ENCODE measurements at places on chromosomes 3 and 15.
A peak's percentile ranks its signal among the peaks of the same experiment; 100 is the strongest.

DNA sequence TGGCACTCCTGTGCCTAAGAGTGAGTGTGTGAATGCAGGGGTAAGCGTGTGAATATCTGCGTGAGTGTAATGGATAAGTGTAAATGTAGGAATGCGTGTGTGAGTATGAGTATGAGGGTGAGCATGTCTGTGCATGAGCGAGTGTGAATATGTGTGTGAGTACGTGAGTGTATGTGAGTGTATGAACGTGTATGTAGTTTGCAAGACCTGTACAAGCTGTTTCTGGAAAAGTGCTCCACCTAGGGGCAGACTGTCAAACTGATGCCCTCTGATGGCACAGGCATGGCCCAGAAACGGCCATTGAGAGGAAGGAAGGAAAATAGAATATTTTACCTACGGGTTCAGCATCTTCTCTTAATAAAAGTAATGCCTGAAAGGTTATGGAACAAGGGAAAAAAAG is 24.4 kb upstream of the FRMD4B start:
- peak; percentile 69 for DNase-seq

DNA sequence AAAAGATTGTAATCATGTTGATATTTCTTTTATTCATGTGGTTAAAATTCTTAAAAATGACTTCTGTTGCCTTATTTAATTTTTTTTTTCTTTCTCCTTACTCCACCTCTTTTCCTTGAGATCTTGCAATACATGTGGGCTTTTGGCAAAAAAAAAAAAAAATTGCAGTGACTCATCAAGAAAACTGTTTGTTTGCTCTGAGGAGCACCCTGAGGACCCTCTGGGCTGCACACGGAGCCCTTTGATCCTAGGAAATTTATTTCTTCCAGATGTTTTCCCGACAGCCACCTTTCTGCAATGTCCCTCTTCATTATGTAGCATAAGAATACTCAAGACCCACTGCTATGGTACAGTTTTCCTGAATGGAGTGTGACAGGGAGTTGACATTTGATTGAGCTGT is 371.7 kb downstream of the ZBTB20 start:
- no peak for DNase-seq

- DNase-seq = no peak
Observed at GRCh38 chr15:88799341-88799740, 3.9 kb upstream of the ACAN start.

DNA sequence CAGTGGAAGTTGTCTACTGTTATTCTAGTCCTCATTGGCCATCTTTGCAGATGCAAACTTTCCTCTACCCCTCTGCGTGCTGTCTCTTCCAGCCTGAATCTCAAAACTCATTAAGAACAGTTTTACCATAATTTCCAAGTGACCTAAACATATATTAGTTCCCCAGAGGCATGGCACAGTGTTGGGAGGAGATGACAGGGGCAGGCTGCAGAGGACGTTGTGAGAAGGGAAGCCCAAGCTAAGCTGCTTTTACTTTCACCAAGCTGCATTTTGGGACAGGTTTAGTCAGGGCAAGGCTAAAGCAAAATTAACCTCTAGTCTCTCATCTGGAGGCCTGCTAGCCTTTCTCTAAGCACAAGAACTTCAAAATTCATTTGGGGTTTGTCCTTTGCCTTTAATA is 318.6 kb upstream of the SATB1 start:
- DNase-seq = no peak

GRCh38 chr3:189593581-189593980 is 37.6 kb upstream of the TP63 start:
- no peak for DNase-seq

- no peak for DNase-seq
Observed at GRCh38 chr3:37174532-37175126, at the start of gene LRRFIP2. Gene LRRFIP2, minus strand, starts transcription at chr3:37174582. Its CDS starts 25,599 bp downstream, at chr3:37148983.

DNA sequence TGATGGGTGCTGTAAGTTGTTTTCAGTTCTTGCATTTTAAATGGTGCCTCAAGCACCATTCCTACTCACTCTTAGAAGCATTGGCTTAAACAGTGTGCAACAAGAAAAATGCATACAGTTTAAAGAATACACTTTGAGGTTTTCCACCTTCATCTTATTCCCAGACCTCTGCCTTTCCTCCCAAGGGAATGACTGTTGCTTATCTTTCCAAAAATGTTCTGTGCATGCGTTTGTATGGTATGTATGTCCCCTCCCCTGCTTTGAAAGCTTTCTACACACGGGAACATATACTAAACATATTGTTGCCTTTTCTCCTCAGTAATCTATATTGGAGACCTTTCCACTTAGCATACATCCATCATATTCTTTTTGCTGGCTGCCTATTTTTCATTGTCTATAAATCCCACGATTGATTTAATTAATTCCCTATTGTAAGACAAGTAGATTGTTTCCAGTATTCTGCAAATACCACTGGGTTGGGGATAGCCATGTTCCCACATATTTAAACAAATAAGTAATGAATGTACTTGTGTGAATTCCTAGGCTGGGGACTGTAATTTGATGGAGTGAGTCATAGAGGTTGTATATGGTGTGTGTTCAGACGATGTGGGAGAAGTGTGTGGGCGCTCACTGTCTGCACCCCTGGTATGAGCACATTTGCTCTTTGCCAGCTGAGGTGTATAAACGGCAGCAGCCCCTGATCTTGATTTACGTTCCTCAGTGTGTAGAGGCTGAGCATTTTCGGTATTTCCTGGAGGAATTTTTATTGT is 5.8 kb downstream of the TRAK1 start:
- no peak for DNase-seq

- DNase-seq = no peak
Observed at GRCh38 chr15:71374607-71375352, 259.5 kb downstream of the THSD4 start.

GRCh38 chr15:41501191-41501917 is 7.7 kb downstream of the ITPKA start:
- no peak for DNase-seq

DNA sequence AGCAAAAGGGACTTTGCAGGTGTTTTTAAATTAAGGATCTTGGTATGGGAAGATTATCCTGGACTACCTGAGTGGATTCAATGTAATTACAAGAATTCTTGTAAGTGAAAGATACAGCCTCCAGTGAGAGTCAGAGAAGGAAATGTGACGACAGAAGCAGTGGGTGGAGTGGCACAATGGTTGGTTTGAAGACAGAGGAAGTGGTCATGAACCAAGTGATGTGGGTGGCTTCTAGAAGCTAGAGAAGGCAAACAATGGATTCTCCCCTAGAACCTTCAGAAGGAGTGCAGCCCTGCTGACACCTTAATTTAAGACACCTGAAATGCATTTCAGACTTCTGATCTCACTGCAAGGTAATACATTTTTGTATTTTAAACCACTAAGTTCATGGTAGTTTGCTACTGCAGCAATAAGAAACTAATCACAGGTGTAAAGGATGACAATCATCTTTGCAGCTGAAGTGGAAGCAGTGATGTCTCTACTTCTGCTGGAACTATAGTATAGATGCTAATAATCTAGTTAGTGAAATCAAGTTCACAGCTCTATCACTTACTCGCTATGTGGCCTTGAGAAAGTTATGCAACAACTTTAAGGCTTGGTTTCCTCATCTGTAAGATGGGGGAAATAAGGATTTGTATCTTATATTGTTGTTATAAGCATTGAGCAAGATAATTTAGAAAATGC is 403.4 kb upstream of the SUCLG2 start:
- DNase-seq = peak; percentile 11

DNA sequence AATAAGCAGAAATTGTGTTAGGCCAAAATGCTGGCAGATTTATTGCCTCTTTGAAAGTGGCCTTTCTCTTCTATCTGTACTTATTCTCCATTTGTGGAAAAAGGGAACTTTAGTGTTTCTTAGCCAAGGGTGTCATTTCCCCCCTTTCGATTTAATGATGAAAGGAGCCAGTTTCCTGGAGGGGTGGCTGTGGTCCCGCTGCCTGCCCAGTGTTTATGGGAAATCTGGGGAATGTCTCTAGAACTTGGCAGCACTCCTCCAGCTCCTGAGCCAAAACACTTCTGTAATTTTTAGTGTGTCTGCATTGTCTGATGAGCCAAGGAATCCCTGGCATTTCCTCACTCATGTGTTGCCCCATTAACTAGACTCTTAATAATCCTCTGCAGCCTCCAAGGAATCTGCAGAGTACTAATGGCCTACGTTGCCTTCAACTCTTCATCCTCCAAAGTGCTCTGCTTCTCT is 448.8 kb downstream of the GRM7 start:
- DNase-seq = no peak

GRCh38 chr3:47578691-47579632 is at the start of gene CSPG5:
Gene CSPG5, minus strand, starts transcription at chr3:47578865. Its CDS starts 172 bp downstream, at chr3:47578693.
- no peak for DNase-seq

DNA sequence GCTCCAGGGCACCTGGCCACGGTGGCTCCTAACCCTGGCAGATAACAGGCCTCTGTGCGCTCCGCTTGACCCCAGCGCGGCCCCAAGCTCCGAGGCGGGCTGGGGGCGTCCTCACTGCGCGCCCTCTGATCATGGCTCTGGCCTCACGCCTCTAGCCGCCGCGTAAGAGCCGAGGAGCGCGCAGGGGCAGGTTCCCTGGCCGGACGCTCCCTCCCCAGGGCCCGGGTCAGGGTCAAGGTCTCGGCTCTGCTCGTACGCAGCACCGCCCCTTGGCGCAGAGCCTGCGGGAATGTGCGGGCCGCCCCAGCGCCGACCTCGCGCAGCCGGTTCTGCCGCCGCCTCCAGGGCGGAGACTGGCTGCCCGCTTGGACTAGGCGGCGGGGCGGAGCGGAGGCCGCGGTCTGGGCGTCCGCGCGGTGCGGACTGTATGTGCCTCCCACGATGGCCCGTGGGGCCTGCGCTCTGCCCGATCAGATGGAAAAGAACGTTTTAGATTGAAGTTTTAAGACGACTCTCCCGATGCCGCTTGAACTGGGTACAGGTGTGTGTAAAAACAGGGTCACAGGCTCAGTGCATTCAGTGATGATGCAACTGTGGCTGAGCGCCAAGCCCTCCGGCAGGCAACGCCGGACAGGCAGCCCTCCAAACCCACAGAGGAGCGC is 40.8 kb downstream of the CHST14 start:
- no peak for DNase-seq

- no peak for DNase-seq
Observed at GRCh38 chr3:29610781-29611180, 329.9 kb downstream of the RBMS3 start.

DNA sequence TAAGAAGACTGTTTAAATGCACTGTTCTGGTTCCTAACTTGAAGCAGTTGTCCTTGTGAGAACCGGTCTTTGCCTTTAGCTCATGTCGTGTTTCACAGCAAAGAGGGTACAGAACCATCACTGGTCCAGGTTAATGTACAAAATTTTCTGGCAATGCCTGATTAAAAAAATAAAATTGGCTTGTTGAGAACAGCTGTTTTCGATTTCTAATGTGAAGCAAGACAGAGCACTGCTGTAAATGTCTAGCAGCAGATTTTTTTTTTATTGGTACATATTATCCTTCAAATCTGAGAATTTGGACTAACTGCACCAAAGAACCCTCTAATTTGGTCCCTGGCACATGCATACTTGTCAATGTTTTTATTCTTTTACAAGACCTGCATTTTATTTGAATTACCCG is 103.3 kb downstream of the STT3B start:
- no peak for DNase-seq

GRCh38 chr3:157837336-157837735 is 268.9 kb downstream of the SHOX2 start:
- DNase-seq = no peak

DNA sequence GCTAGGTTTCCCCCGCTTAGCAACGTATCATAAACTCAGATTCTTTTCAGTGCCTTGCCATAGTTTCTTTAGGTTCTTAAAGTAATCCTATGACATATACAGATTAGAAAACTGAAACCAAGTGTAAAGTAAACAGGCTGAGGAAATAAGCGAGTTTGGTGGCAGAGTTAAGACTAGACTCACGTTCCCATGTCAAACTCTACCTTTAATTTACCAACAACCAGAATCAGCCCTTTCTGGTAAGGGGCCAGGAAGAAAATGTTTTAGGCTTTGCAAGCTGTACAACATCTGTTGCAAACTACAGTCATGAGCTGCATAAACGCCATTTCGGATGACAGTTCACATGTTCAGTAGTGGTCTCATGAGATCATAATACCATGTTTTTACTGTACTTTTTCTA is 128.0 kb upstream of the PRICKLE2 start:
- no peak for DNase-seq

GRCh38 chr3:123688241-123688747 is 103.4 kb upstream of the HACD2 start:
- no peak for DNase-seq

DNA sequence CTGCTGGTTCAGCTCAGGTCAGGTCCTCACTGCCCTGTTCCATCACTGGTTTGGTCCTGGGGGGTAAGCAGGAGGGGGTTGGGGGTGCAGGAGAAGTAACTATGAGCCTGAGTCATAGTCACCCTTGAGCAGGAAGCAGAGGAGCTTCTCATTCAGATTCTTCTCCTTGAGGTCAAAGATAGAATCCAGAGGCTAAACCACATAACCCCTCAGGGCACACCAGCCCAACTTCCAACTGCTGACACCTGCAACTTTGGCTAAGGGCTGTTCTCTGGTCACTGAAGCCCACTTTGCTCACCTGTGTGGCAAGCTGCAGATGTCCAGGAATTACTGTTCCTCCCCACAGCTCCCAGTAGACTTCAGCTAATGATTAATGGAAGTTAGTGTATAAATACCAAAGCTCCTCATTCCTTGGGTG is 48.8 kb upstream of the LRRFIP2 start:
- DNase-seq = no peak

DNA sequence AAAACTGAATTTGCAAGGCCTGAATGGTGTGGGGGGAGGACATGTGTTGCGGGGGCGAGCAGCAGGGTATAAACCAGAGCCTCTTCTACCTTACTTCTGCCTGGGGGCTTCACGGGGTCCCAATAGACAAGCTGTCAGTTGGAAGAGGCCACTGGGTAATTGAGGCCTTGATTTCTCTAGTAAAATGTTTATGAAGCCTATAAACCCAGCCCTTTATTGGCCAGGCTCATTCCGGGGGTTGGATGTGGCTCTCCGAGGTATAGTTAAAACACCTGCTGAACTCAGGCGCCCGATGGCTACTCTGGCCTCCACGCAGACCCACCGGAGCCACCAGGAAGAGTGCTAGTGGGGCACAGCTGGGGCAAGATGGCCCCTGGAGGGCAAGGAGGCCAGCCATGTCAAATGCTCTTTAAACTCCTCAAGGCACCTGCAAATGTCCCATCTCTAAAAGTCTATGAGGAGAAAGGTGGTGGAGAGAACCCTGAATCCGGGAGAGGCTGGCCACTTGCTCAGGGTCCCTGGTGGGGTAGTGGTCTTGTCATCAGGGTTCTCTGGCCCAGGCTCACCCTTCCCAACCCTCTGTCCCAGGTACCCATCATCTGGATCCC is 34.3 kb downstream of the IGDCC3 start:
- no peak for DNase-seq

DNA sequence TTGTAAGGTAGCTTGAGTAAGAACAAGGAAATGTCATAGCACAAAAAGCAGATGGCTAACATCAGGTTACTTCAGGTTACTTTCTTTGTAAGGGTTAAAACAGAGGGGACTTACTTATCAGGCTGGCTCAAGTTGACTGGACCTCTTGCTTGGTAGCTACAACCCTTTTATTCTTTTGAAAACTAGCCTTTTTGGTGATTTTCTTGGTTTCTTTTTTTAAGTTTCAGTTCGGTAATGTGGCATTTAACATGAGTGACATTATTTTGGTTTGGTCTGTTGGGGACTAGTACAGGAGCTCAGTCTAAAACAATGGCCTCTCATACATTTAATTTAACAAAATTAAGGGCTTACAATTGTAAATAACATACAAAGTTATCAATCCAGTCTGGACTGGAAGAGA is 621.4 kb downstream of the OTOL1 start:
- no peak for DNase-seq
